ENCODE measurements at places on chromosomes 5 and 9.

GRCh38 chr5:35668319-35668718 is 50.7 kb downstream of the SPEF2 start:
- DNase-seq, result no peak

GRCh38 chr5:128245974-128246373 is 162.4 kb downstream of the SLC12A2 start:
- DNase-seq, result no peak

DNA sequence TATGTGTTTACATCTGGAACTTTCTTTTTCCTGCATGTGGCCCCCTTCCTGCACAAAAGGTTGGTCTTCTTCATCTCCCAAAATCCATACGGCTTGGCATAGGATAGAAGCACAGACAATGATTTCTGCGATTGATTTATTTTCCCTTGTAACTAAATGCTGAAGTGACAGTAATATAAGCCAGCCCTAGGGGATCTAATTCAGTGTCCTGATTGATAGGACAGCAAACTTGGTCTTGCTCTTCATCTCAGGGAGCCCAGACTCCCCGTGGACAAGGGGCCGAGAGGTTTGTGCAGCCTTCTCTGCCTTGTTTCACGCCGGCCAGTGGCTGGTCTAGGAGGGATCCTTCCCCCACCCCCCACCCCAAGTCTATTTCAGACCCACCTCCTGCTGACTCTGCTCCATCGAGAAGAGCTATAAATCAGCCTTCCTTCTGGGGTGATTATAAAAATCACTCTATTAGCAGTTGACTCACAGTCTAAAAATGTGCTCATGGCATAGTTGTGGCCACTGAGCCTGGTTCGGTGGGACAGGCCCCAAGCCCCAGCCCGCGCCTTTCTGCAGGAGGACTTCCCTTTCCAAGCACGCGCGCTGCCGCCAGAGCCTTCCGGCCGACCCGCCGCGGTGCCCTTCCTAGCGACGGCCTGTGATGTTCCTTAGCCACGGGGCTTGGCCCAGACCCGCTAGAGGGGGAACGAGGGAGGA is 89.8 kb upstream of the COL5A1 start:
- DNase-seq, result peak; percentile 79

GRCh38 chr5:129960831-129961230 is 56.6 kb downstream of the CHSY3 start:
- DNase-seq, result no peak

- no peak for DNase-seq
These were observed 44.1 kb downstream of the GAS1 start for GRCh38 chr9:86902991-86903733.

DNA sequence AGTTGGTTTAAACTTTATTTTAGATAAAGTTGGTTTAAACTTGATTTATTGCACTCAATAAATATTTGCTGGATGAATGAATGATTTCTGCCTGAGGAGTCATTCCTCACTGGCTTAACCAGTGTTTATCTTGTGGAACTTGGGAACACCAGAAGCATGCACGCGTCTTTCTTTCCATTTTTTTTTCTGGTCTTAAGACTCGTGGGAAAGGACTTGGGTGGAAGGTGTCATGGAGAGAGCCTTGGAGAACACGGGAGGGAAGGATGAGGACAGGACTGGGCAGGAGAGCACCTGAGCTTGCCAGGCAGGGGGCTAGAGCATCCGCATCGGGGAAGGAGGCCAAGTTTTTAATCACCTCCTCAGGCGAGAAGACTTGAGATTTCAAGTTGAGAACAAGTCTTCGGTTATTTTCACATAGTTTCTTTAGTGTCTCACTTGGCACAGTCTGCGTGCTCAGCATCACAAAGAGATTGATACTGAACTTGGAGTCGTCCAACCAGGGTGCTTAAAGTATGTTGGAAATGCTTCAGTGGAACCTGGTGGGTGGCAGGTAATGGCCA is 144.2 kb downstream of the PDZD2 start:
- no peak for DNase-seq

GRCh38 chr9:123322273-123323195 is 33.5 kb upstream of the CRB2 start:
- no peak for DNase-seq

- DNase-seq, result no peak
These were observed 10.3 kb downstream of the OCLN start for GRCh38 chr5:69502767-69503488.

DNA sequence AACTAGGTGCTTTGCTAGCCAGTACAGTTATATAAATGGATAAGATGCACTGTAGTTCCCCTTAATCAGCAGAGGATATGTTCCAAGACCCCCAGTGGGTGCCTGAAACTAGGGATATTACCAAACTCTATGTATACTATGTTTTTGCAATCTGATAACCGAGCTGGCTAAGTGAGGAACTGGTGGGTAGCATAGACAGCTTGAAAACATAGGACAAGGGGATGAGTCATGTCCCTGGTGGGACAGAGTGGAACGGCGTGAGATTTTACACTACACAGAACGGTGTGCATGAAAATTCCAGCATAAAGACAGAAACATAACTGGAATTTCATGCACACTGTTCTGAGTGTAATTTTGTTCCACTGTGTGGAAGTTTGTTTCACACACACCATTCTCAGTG is 86.9 kb downstream of the BASP1 start:
- no peak for DNase-seq

DNA sequence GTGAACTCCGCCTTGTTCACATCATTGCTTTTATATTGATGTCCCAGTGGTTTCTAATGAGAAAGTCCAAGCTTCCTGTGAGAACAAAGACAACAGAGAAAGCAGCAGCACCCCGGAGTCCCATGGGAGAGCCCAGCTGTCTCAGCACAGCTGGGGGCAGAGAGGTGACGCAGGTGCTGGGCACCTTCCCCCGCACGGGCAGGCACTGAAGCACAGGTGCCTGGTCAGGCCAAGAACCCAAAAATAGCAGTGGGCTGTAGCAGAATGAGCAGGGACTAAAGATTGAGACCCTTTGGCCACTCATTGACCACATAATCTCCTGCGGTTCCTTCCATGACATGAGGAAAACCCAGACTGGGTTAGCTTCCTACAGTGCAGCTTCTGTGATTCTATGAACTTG is 18.8 kb downstream of the SRD5A1 start:
- DNase-seq, result no peak

DNA sequence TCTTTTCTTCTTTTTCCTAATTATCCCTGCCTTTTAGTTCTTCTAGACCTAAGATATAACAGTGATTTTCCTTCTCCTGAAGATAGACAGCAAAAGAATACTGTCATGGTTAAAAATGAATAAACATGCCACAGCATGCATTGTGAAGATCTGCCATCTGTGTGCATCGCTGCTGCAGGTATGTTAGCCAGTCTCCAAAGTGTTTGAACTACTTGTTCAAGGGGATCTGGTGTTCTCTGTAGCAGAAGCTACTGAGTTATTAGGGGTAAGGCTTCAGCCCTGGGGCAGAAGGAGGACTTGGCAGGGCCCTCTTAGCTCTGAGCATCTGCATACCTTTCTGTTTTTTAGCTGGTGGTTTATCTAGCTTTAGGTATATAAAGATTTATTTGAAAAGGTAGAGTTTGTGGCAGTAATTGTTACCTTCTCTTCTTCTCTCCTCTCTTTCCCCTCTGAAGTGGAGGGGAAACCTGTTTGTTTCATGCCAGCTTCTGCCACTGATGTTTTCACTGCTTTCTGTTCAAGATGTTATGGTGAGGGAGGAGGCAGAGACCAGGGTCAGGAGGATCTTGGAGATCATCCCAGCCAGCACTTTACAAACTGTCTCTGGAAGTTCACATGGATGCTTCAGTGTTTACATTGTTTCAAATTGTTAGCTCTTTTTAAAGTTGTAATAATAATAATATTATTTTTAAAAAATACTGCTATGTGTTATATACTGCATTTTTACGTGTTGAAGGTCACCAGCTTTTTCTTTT is 25.2 kb downstream of the GALNT10 start:
- DNase-seq, result no peak

GRCh38 chr9:86262492-86262891 is 3.0 kb upstream of the C9orf153 start:
- no peak for DNase-seq

- peak; percentile 27 for DNase-seq
These were observed 525.6 kb downstream of the PDE4D start for GRCh38 chr5:59367791-59368394.

DNA sequence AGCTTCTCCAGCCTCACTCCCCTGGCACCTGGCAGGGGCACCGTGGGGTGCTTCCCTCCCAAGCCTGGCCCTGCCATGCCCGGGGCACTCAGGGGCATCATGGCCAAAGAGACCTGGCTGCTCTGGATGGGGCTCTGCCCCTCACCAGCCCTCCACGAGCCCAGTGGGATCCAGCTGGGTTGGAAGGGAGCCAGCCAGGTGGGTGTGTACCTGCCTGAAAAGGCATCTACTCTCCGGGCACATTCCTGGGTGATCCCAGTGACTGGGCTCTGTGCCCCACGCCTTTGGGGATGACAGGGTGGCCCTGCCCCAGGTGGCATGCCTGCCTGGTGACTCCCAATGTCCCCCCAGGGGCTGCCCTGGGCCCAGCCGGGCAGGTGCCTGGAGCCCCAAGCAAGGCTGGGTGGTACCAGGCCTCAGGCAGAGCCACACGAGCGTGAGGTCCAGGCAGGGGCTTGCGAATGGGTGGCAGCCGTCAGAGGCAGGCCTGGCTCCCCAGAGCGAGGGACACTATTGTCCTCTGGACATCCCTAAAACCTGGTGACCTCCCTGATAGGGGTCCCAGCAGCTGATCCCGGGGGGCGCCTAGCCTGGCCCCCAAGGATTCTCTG is 777 bp downstream of the GPSM1 start:
- no peak for DNase-seq

DNA sequence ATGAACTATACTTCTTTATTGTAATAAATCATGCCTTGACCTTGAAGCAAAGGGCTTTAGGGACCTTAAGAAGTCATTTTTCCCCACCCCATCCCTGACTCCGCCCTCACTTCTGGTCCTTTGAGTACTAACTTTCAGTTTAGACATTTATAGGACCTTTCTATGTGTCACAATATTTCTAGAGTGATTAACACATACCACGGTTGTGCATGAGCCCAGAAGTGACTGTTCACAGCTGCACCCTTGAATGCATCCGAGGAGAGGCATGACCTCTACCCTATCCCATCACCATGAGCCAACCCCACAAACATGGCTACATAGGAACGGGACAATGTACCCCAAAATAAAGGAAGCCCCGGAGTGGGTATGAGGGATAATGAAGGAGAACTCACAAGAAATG is 160.3 kb downstream of the HSD17B3 start:
- DNase-seq, result no peak

GRCh38 chr9:9215050-9215449 is 1397.8 kb downstream of the PTPRD start:
- DNase-seq, result no peak

DNA sequence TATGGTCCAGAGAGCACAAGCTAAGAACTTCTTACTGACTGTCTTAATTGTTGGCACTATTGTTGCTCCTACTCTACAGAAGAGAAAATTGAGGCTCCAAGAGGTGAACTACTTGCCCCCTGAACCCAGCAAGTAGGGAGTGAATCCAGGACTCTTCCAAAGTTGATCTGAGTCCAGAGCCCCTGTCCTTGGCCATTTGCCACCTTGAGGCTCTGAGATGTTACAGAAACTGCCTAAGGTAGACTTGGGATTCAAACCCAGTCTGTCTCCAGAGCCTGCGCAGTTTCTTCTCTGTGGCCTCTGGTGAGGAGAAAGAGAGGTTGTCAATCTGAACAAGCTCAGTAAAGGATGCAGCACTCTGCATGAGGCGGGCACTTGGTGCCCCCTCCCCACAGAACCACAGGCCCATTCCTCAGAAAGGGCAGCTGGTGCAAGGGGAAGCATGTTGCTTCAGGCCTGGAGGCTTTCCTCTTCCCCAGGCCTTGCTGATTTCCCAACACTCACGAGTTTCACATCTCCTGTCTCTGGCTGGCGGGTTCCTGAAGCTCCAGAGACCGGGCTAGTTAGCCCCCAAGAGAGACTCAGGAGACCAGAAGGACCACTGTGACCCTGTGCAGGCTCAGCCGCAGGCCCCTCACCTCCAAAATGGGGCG is 2.9 kb upstream of the LCP2 start:
- DNase-seq, result no peak

DNA sequence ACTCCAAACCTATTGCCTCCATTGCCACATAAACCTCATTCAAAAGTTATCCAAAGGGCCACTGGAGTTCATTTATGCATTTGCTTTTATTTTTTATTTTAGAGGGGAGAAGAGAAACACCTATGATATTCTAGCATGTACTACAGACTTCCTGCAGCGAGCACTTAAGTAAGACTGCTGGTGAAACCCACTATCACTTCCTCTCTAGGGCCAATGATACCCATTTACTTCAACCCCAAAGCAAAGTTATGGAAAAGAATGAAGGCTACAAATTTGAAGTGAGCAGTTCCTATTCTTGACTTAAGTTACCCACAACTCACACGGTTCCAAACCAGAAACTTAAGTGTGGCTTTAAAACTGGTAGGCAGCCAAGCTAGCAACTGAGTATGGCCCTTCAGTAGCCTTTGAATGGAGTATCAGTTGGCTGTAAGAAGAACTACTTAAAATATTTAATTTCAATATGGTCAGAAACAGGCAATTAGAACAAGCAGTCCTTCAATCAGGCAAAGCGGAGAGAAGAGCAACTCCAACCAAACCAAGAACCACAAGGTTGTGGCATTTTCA is 94.1 kb downstream of the GPR21 start:
- DNase-seq, result no peak

- no peak for DNase-seq
These were observed 88.3 kb downstream of the SFXN1 start for GRCh38 chr5:175566697-175567096.

- no peak for DNase-seq
These were observed 4.1 kb downstream of the SWI5 start for GRCh38 chr9:128280084-128280622.

DNA sequence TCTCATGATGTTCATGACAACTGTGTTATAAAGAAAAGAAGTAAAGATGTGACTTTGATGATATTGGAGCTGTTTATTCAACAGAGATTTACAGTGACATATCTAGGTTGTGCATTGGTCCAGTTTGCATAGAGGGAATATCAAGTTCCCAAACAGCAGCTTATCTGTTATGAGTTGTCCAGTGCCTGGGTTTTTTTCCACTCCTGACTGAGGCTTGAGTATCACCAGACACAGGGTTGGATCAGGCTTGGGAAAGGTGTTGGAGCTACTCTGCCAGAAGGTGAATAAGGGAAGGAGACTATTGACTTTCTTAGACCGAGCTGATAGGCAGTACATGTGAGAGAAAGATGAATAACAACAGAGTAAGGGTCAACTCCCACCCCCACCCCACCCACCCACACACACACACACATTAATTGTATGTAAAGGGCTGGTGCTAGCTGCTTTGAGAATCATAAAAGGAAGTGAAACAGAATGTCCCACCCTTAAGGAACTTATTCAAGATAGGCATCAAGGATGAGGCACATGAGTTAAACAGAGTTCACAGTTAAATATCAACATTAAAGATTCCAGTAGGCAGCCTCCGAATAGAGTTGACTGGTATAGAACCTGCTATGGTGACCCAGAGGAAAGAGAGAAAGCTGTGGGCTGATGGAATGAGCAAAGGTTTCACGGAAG is 33.0 kb upstream of the RASGRF2 start:
- DNase-seq, result no peak

- no peak for DNase-seq
These were observed 4.1 kb downstream of the TRIM23 start for GRCh38 chr5:65620021-65620420.

- no peak for DNase-seq
These were observed 1.6 kb downstream of the NACC2 start for GRCh38 chr9:136093346-136093986.

Data from AG09309 (cell line).